ENCODE measurements at places on chromosomes 5 and 9.

GRCh38 chr9:75414371-75415160 is 326.3 kb downstream of the OSTF1 start:
- DNase-seq, result no peak

DNA sequence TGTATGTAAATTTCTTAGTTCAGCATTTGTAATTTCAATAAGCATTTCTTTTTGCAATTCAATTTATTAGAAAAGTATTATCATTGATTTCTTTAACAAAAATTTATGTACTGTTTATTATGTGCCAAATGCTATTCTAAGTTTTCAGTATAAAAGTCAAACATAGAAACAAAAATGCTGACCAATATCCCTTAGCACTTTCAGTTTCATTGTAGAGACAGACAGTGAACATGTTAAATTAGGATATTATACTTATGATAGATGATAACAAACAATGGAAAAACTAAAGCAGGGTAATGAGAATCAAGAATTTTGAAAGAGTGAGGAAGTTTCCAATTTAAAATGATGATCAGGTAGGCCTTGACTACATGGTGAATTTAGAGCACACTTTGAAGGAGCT is 1106.0 kb downstream of the TAF11L14 start:
- no peak for DNase-seq

DNA sequence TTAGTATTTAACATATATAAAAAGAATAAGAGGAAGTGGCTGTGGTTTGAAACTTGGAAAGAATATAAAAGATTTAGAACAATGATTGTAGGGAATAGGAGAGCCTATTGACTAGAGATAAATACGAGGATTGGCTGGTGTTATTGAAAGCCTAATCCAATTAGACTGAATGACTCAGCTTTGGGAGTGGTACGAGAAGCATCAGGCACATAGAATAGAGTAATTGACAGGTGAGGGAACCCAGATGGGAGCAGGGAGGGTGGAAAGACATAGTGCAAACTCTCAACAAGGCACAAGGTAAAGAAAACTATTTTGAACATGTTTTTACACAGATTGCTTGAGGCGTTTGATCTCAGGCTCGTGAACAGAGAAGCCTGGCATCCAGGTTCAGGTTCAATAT is 338.9 kb upstream of the KLF9 start:
- no peak for DNase-seq

DNA sequence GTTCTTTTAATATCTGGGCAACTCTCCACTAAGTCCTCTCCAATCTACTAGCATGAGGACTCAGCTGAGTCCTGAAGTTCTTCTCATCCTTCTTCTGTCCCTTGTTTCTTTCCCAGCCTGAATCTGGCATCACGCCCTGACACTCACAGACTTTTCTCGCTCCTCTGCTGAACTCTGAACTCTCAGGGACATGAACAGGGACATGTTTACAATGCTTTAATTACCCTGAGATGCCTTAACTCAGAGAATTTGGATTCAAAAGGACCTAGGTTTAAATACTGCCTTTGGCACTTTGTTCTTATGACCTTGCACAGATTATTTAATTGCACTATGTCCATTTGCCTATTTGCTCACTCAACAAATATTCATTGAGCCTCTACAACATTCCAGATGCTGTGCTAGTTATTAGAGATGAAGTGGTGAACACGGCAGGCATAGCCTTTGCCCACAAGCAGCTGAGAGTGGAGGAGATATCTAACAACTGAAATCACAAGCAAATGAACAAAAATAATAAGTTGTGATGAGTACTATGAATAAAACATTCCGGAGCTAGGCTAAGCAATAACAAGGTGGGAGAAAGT is 106.0 kb downstream of the ADRB2 start:
- no peak for DNase-seq

GRCh38 chr5:150491876-150492275 is 16.1 kb upstream of the NDST1 start:
- DNase-seq, result no peak

DNA sequence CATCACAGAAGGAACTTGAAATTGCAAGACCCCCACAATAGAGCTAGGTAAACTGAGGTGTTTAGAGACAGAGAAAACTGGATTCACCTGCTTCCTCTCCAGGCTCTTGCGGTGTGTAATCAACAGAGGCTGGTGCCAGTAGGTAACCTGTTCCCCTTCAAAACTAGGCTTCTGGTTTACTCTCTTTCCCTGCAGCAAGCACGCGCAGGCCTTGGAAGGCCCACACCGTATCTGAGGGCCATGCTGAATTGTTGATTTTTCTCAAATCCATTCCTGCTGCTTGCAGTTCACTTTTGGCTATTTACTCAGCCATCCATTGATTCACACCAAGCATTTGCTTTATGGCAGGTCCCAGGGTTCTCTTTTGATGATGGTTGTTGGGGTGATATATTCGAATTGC is 667 bp upstream of the FRRS1L start:
- DNase-seq, result no peak

GRCh38 chr9:4309806-4310205 is 9.9 kb upstream of the GLIS3 start:
- no peak for DNase-seq

All from lower leg skin (tissue), 4 donors.